ENCODE measurements at places on chromosomes 4 and X.

GRCh38 chr4:73852771-73853170 lies 325 bp upstream of the PF4V1 start:
- no peak for DNase-seq

DNA sequence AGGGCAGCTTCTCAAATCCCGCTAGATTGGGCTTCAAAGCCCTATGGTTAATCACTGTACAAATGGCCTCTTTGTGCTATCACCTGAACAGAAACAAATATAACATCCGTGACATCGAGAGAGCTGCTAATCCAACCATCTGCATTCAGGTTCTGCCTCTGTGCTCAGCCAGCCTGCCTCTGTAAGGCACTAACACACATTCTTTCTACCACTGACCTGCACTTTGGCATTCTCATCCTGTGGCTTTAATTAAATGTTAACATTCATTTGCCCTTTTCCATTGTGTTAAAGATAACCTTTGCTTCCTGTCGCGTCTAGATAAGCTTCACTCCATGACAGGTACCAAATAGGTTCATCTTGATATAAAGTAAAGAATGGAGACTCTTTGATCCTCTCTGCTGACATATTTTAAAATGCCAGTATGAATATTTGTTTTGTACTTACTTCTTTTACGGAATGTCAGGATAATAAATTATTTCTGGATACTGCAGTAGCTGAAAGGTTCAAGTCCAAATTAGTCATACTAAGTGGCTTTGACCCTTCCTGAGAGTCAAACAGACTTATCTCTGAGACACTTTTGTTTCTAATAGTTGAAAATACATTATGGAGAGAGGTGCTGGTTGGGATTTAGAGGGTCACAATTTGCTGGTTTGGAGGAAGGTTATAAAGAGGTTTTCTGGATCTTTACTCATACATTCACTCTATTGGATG lies 505.7 kb downstream of the PACRGL start:
- no peak for DNase-seq

DNA sequence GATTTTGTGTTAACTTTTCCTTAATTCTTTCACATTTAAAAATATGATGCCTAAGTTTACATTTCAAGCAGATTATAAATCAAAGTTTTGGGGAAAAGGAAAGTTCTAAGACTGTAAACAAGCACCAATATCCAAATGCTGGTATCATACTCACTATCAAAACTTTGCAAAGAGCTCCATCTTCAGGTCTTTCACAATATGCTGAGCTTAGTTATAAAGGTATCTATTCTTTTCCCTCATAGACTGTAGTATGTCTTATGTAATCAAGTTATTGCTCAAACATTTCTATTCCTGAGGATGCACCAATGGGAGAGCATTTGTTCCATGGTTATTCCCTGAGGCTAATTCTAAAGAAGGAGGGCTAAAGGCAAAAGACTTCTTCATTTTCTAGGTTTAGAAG lies 207.9 kb upstream of the FAM241A start:
- no peak for DNase-seq

DNA sequence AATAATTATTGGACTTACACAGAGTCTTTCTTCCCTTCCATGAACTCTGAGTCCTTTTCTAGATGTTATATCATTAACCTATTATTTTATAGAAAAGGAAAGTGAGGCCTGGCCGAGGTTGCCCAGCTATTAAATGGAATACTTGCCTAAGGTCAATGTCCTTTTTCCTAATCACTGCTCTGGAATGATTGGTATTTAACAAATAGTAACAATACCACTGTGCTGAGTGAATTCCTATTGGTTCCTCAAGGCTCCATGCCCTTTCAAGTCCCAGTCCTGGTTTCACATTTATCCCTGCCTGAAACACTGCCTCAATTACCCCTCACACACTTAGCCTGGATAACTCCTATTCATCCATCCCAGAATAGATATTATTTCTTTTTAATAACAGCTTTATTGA lies 6.2 kb downstream of the TCEAL9 start:
- DNase-seq: no peak

DNA sequence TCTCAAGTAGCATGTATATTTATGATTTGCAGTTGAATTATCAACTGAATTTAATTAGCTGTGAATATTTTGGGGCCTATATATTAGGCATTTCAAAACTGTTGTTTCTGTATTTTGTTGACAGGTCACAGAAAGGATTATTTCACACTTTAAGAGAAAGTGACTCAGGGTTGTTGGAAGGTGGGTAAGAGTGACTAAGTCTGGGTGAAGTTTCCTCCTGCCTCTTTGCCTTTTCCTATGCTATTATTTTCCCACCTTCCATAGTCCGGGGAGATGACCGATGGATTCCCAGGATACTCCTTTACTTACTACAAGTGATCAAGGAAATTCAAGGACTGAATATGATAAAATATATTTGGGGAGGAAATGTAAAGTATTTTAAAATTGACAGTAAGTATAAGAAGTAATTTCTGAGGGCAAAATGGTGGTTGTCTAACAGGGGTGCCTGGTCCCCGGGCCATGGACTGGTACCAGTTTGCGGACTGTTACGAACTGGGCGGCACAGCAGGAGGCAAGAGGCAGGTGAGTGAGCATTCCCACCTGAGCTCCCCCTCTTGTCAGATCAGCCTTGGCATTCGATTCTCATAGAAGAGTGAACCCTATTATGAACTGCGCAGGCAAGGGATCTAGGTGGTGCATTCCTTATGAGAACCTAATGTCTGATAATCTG lies 175.5 kb upstream of the GPRIN3 start:
- no peak for DNase-seq

DNA sequence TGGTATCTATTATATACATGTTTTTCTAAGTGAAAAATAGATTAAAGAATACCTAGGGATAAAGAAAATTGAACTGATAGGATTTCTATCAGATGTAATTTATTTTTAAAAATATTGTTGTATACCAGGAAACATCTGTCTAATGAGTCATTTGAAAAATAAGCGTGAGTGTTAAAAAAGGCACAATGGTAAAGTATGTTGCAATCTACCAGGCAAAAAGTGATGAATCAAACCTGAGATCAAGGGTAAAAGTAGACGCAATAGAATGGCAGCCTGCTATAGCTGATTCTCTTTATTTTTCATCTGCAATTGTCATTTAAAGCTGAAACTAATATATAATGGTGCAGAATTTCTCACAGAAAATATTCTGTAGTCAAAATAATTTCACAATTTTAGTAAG lies 1119.6 kb downstream of the PCDH18 start:
- DNase-seq: no peak

DNA sequence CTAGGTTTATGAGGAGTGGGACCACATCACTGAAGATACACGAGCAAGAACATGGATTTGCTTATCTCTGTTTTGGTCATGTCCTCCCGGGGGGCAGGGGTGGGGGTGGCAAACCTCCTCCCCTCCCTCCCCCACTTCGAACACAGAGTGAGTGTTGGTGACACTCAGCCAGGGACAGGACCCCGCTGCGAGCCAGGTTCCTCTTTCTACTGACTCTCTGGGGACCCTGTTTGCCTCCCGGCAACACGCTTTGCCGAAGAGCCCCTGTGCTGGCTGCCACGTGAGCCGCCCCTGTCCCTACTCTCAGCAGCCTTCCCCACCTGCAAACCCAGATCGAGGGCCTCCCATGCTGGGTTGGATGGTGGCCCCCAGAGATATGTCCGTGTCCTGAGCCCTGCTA lies 34.7 kb downstream of the P2RY8 start:
- no peak for DNase-seq

DNA sequence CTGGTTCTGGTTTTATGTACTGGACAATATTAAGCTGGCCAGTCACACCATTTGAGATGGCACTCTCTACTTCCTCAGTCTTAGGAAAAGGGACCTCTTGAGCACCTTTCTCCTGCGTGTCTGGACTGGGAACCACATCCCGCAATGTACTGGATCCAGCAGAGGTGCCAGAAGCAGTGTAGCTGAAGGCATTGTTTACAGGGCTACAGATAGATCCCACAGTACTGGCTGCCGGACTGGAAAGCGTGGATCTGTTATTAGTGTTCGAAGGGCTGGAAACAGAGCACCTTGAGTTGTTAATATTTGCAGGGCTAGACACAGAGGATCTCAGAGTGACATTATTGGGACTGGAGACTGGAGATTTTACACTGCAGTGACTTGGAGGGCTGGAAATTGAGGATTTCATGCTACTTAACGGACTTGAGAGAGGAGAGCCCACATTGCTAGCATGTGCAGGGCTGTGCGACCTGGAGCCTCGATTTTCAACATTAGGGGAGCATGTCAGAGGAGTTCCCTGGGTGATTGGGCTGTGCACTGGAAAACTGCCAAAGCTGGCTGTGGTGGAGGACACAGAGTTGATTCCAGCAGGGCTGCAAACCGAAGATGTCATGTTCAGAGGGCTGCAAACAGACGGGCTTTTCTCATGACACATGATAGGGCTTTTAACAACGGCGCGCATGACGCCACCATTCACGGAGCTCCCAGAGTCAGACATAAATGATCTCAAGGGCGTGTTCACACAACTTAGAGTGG lies 6.4 kb downstream of the NR3C2 start:
- no peak for DNase-seq

DNA sequence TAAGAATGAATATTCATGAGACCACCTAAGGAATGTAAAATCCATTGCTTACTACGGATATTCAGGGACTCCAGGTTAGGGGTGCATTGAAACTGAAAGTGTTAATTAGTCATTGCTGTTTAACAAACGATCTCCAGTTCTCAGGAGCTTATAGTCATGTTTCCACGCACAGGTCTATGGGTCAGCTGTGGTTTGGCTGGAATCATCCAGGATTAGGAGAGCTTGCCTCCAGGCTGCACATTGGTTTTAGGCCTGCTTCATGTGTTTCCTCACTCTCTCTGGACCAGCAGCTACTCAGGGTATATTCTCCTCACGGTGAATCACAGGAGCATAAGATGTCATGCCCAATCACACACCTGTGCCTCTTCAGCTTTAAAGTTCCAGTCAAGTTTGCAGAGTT lies 98.9 kb downstream of the ATXN3L start:
- DNase-seq: no peak

- DNase-seq: no peak
Measured at GRCh38 chrX:43564953-43565352, 91.1 kb upstream of the MAOA start.

DNA sequence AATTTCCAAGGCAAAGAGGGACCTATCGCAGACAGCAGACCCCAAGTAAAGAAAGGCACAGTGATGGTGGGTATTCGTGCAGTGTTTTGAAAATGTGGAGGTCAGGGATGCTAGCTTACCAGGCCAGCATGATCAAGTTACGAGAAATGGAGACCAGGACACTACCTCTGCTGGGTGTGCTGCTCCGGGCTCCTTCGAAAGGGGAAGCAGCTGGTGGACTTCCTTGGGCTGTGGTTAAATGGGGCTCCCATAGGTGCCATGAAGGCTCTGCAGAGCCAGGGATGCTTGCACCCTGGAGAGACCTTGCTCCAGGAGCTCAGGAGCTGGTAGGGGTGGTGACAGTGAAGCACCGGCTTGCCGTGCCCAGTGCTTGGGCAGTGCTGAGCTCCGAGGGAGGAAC lies 68.8 kb downstream of the TBL1X start:
- no peak for DNase-seq

DNA sequence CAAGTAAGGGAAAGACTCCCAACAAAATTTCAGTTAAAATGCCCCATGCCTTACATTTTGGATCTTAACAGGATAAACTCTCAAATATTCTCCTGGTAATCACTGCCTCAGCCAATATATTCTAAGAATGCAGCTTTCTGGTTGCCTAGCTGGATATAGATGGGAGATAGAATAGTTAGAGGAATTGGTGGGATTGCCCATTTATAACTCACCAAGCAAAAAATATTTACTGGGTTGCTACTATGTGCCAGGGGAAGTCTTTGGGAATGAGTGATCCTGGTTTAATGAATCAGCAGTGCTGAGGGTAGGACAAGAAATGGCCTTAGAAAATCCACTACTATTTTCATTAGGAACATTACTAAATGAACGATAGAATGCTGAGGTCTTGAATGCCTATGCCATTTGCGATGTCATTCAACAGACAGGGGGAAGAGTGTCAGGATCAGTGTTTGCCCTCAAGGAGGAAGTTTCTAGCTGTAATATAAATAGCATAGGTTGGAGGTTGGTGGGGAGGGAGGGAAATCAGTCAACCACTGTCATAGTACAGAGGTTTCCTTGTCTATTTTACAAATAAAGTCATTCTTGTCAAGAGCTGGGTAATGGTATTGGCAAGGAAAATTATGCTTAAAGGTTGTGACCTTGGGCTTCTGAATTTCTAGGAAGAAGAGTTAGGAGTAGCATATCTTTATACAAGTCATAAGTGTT lies 63.5 kb downstream of the ENOPH1 start:
- no peak for DNase-seq

DNA sequence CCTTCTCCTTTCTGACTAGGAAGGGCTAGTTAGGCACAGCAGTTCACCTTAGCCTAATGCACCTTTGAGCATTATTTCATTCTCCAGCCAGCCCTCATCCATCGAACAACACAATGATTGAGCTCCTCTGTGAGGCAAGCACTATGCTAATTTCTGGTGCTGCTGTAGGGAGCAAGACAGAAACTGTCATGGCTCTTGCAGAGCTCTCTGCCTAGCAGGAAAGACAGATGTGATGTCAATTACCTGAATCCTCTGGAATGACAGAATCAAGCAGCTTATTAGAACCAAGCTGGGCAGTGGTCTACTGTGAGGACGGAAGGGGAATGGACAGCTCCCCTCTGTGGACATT lies 256.1 kb upstream of the NOCT start:
- DNase-seq: no peak

- no peak for DNase-seq
Measured at GRCh38 chr4:152369902-152370295, 166.0 kb downstream of the FBXW7 start.

DNA sequence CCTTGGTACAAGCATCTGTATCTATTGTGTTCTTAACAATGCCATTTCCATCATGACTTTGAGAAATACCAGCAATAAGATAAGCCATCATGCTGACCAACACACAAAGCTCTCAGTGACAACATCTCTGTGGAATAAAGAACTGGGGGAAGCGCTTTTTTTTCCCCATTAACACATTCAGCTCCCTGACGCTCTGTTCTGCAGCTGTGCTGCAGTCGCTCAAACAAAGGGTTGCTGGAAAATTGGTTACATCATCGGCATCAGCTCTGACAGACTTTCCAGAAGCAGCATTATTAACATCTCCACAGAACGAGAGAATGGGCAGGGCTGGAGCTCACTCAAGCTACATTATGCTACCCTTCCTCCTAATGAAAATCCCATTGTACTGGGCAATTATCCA lies 39.9 kb downstream of the DCX start:
- no peak for DNase-seq

GRCh38 chr4:75179510-75179909 lies 246.6 kb downstream of the PARM1 start:
- no peak for DNase-seq

DNA sequence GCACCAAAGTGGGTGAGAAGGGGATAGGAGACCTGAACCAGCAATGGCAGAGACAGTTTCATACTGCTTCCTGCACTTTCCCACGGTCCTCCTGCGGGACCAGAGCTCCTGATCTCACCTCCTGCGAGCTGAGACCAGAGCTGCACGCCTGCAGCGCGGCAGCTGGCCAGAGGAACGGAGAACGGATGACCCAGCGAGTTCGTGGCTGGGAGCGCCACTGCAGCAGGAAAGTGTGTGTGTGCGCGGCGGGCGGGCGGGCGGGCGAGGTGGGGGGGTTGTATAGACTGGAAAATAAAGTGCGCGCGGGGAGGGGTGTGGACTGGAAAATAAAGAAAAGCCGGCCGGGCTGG lies 16.5 kb downstream of the MCF2 start:
- DNase-seq: no peak

GRCh38 chr4:148060264-148061140 lies 328.6 kb downstream of the ARHGAP10 start:
- no peak for DNase-seq

All from hematopoietic multipotent progenitor cell treated with erythropoietin and hydrocortisone succinate and interleukin-3 and kit ligand, for 15 days (in vitro differentiated cells).